ENCODE measurements at places on chromosomes 4 and X.

DNA sequence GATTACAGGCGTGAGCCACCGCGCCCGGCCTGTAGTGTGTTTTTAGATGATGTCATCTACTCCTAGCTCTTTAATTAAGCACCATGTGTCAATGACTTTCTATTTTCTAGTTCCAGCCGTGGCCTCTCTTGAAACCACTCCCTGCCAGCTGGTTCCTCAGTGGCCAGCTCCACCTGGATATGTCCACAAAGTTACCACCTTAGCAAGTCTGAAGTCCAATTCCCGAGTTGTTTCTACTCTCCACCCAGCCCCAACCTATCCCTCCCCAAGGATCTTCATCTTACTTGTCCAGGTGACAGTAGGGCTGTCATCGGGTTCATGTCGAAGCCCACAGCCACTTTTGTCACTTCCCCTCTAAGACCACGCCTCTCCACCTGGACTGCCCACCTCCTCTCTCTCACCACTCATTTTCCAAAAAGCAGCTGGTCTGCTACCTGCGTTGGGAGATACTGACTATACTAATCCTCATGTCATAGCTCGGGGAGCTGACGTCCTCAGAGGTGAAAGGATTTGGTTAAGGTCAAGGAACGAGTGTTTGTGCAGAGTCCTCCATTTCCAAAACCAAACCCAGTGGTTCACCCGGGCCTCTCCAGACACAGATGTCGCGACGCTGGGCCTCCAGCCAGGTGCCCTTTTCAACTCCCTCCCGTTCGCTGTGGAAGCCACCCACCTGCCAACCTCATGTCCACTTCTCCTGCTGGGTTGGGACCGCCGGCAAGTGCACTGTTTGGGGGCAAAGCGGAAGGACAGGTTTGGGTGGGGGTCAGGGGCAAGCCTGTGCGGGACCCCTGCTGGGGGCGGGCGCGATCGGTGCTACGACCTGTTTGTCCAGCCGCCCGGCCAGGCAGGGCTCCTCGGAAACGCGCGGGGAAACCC is 704 bp downstream of the FAM3A start:
- DNase-seq: no peak

DNA sequence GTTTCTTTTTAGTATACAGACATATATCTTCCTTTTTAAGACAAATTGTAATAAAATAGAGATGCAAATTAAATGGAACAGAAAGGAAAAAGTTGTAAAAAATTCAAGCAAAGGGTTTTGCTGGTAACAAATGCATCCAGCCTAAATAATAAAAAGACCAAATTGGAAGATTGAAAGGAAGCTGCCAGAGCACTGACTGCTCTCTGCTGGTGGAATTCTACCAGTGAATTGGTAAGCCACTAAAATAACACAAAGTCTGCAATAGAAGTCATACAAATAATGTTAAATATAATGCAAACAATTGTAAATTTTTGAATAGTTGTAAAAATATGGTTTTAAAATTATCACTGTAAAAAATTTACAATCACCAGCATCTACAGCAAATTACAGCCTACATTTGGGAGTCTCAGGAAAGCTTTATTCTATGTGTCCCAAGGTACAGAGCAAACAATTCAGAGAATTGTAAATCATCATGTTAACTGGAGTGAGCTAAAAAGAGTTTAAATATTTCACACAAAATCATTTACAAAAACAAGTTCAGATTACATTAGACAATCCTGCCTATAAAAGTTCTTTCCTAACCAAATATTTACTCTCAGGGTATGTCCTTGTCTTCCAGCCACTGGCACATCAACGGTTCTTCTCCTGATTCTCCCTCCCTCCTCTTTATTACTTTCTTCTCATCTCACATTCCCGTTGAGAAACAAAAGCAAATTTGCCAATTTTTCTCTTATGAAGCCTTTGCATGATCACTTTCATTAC is 1322.5 kb downstream of the PCDH7 start:
- DNase-seq: no peak

DNA sequence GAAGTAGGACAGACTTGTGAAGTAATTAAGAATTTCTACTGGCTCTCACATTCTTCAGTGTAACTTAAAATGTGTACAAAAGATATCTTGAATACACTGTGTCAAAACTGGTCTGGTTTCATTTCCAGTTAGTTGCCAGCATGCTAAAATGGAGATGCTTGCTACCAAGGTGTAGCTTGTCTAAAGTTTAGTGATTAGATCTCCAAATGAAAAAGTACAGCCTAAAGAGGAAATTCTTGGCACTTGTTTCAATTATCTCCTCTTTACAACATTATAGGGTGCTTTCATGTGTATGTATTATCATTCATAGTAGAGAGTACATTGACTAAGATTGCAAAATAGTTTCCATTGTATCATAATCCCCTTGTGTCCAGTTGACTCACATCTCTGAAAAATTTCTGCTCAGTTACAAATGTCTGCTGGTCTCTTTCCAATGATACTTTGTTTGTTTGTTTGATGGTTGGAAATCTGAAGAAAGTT is 97.3 kb upstream of the SPRY1 start:
- DNase-seq: no peak

GRCh38 chrX:130340271-130340670 is 552 bp downstream of the SLC25A14 start:
- DNase-seq: no peak

GRCh38 chrX:12973561-12974304 is 1.2 kb upstream of the TMSB4X start:
- DNase-seq: no peak

DNA sequence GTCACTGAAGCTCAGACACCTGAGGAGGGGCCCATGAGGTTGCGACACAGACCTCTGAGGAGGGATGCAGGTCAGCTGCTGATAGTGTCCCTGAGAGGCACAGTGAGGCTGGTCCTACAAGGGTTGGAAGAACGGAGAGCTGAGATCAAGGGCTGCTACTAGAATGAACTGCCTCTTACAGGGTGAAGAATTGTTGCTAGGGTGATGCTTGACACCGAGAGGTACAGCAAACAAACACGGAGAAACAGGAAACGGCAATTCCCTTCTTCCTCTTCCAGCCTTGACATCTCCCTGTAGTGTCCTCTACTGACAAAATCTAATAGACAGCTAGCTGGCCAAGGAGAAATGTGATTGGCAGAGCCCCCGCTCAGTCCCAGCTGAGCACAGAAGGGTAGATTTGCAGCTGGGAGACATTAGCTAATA is 11.8 kb upstream of the HPGDS start:
- no peak for DNase-seq

DNA sequence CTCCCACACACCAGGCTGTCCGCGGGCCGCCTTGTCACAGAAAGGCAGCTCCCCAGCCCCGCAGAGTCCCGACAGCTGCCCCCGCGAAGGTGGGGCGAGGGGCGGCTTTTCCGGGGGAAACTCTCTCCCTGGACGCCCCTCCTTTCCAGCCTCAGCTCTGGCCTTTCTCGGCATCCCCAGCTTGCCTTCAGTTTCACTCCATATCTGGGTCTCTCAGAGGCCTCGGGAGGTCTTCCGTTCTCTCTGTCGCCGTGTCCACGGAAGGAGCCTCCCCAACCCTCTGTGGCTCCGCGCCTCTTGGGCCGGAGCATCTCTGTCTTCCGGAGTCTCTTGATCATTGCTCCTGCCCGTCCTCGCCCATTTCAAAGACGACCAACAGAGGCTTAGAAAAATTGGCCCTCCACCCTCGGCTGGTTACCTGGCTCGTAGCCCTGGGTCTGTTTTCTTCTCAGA is 6.1 kb upstream of the MSX1 start:
- DNase-seq: no peak

DNA sequence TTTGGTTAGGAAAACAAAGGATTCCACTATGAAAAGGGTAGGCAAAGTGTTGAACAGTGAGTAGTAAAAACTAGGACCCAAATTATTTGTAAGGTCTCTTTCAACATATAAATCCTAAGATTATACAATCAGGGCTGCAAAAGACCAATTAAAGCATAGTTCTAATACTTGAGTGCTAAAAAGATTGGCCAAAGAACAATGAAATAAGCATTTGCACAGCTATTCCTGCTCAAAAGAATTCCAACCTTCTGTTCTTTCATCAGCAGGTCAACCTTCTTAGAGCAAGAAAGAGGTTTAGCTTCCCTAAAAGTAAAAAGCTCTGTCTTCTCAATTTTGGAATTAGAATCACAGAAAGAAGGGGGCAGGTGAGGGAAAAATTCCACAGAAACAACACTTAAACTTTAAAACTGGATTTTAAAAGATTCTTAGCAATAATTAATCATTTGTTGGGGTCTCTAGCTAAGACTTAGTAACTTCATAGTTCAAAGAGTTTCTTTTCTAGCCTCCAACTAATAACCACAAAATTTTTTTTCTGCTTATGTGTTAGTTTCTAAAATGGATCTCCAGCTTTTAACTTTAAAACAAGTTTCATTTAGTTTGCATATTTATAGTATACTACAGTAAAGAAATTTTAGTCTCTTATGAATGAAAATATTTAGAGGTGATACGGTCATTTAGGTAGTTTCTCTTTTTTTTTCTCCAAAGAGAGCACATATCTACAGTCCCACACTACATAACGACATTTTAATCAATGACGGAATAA is 16.3 kb downstream of the TSPAN5 start:
- DNase-seq: no peak

GRCh38 chrX:129663171-129663570 is 8.4 kb upstream of the APLN start:
- DNase-seq: no peak

DNA sequence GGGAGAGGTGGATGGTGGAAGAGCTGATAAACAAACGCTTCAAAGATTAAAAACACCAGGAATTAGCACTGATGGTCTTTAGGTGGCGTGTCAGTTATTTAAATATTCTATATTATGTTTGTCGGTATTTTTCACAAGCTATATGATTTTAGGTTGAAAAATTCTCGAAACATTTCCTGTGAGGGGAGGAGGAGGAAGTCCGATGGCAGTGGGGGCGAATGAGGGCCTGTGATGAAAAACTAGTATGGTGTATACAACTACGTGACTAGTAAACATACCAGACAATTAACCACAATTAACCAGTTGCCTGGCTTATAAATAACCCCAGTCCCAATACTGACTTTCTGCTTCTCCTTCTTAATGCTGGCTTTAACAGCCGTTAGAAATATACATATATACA is 595 bp upstream of the NAP1L2 start:
- no peak for DNase-seq

- no peak for DNase-seq
Measured at GRCh38 chr4:148445071-148445859, 3.1 kb upstream of the NR3C2 start.

GRCh38 chrX:123405231-123405630 is 221.2 kb downstream of the GRIA3 start:
- no peak for DNase-seq

Measured in T1000 (cell line).